Activated CD4-positive, CD25-positive, alpha-beta regulatory T cell treated with anti-CD3 and anti-CD28 coated beads, Interleukin-2, amount 50 U/mL, for 72 hours (primary cell): ENCODE measurements at places on chromosomes 3 and 15.

DNA sequence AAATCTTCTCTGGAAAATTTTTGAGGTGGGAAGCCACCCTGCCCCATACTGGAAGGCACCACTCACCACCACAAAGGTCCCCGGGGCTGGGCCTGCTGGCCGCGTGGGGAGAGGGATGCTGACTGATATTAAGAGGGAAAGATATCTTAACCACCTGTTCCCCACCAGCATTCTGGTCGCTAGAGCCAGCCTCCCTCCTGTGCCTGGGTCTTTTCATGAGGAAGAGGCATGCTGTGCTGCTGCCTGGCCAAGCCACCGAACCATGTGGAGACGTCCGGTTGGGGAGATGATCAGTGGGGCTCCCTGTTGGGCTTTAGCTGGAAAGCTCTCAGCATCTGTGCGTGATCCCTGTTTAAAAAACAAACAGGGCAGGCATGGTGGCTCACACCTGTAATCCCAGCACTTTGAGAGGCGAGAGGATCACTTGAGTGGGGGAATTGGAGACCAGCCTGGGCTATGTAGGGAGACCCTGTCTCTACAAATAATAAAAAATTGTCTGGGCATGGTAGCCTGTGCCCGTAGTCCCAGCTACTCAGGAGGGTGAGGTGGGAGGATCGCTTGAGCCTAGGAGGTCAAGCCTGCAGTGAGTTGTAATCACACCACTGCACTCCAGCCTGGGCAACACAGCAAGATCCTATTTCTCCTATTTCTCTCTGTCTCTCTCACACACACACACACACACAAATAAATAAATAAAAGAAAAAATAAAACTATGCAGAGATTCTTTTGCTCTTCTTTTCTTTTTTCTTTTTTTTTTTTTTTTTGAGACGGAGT, 1.0 kb downstream of the KLHL18 start:
- no peak for DNase-seq

- DNase-seq: no peak
Measured at GRCh38 chr3:8153800-8154199, 347.8 kb upstream of the LMCD1 start.

- DNase-seq: no peak
Measured at GRCh38 chr3:161854232-161854771, 357.7 kb downstream of the OTOL1 start.

- no peak for DNase-seq
Measured at GRCh38 chr3:97930018-97930417, 42.2 kb downstream of the RIOX2 start.

- DNase-seq: no peak
Measured at GRCh38 chr15:46280762-46281542, 646.1 kb downstream of the SQOR start.

- DNase-seq: no peak
Measured at GRCh38 chr15:49923671-49924070, 195.4 kb downstream of the ATP8B4 start.

DNA sequence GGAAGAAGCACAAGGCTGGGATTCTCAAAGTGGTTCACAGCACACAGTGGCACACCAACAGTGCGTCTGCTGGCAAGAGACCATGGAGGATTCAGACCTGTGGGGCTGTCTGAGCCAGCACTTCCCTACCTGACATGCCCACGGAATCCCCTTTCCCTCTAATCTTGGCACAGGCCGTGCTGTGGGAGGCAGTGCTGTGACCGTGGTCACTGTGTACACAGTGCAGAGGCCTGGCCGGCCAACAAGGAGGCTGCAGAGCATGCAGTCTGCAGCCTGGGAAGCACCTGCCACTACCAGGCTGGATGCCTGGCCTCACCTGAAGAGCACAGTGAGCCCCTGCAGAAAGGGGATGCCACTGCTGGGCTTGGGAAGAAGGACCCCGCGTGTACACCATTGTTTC, 301.0 kb upstream of the LYSMD4 start:
- no peak for DNase-seq

DNA sequence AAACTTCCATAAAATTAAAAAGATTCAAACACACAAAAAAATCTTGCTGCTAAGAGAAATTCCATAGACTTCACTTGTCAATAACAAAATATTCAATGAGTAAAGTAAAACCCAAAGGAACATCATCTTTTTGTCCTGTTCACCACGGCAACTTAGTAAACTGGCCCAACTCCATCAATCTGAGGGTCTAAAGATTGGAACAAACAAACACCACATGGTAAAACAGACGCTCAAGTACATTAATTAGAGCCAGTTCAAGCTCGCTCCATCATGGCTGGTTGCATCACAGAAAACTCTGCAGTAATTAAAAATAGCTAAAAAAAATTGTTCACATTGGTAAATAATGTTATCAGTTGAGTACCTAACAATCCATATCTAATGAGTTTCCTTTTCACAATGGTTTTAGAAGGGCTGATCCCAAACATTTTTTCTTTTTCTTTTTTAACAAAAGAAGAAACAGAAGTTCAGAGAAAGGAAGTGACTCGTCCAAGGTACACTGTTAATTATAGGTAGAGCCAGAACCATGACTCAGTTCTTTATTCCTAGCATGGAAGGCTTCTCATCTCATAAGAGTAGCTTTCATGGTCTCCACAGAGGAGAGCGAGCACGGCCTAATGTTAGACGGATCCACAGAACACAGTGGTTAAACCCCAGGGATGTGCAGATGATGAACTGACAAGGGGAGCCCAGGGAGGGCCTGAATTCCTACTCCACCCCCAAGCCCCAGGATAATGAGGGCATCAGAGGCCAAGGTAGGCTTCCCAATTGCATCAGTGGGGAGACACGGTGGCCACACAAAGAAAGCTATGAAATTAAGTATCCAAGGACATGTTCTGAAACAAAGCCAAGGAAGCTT, 79.2 kb upstream of the ARHGEF3 start:
- no peak for DNase-seq

DNA sequence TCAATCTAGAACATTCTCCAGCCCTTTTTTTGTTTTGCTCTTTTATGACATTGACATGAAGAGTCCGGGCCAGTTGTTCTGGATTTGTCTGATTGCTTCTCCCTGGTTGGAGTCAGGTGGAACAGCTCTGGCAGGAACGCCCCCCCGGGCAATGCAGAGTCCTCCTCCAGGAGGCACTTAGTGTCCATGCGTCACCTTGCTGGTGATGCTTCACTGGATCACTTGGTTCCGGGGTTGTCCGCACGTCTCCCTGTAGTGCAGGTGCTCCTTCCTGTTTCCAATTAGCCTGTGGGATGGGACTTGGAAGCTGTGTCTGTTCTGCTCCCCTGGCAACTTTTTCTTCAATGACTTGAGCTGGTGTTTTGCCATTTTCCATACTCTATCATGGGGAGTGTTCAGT, 9.8 kb downstream of the CSK start:
- no peak for DNase-seq

DNA sequence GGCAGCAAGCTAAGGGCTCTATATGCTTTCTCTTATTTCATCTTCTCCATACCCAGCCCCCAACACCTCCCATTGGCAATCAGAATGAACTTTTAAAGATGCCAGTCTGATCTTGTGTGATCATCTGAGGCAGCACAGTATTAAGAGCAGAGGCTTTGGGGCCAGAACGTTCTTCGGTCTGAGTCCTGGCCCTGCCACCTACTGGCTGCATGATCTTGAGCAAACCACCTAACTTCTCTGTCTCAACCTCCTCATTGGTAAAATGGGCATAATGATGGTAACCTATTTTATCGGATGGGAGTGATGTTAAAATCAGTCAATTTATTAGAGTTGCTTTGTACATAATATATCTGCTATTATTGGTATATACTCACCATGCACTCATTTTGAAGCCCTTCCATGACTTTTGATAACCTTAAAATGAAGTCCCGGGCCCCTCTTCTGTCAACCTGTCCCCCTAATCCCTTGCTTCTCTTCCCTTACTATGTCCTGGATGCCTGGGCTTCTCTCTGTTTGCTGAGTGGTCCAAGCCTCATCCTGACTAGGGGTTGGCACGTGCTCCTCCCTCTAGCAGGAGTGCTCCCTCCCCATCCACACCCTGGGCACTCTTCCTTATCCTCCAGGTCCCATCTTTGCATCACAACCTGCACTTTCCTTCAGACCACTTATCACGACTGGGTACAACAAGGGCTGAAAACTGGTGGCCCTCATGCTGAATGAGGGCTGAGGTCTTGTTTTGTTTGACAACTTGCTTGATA, 6.3 kb downstream of the EFCAB12 start:
- no peak for DNase-seq

GRCh38 chr3:114454551-114455251, 160.9 kb downstream of the TIGIT start:
- no peak for DNase-seq

GRCh38 chr3:170809007-170809974, 60.7 kb downstream of the RPL22L1 start:
- DNase-seq: no peak

DNA sequence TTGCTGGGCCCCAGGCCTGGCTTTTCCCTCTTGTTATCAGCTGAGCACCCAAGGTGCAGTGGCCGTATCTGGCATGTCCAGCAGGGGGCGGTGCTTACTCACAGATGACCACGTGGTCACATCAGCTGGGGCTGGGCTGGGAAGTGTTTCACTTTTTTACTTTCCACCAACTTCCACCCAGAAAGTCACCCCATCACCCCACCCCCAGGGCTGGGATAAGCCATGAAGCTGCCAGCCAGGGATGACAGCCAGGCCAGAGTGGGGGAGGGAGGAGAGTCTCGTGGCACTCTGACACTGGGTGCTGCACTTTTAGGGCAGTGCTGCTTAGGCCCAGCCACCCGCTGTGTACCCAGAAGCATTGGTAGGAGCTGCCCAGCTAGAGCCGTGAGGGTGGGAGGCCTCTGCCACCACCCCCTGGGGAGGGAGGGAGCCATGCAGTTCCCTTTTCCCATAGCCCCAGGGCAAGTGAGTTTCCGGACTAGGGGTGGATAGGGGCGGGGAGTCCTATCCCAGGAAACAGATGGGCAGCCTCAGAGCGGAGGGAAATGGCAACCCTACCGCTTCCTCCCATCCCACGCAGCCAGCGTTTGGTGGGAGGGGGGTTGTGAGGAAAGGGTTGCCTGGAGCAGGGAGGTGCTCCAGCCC, 6.1 kb downstream of the PPCDC start:
- DNase-seq: peak; percentile 90

DNA sequence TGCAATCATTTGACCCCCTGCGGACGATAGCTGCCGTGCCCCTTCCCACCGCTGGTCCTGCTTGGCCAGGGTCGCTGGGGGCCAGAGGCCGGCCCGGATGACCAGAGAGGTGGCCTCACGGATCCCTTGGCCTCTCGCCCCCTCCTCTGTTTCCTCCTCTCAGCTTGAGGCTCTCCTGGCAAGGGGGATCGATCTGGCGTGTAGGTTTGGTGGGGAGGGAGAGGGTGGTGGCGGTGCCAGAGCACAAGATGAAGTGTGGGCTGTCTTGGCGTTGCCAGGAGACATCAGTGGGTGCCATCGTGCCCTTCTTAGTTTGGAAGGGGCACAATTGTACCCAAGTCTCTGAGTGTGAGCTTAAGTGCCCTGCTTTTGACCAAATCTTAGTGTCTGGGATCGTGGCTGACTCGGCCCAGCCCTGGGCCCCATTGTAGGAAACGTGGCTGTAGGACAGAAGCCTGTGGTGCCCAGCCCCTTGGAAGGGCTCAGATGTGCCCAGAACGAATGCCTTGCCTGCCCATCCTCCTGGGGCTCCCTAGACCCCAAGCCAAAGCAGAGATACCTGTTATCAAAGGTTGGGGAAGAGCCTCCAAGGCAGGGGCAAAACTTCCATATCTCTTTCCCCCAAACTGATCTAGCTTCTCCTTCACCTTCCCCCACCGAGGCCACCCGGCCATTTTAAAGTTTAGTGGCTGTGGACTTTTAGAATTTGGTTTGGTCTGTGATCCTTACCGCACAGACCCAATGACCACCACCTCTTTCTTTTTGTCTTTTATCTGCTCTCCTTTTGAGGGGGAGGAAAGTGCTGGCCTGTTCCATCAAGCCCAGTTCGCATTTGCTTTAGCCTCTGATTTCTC, 14.4 kb downstream of the NR2F2 start:
- no peak for DNase-seq

GRCh38 chr3:8154617-8155016, 347.0 kb upstream of the LMCD1 start:
- DNase-seq: no peak

- DNase-seq: no peak
Measured at GRCh38 chr3:13317596-13318320, 102.4 kb downstream of the NUP210 start.

GRCh38 chr3:38102444-38102814, 34.5 kb downstream of the ACAA1 start:
- no peak for DNase-seq

- no peak for DNase-seq
Measured at GRCh38 chr3:69119681-69120080, 2.7 kb downstream of the LMOD3 start.

DNA sequence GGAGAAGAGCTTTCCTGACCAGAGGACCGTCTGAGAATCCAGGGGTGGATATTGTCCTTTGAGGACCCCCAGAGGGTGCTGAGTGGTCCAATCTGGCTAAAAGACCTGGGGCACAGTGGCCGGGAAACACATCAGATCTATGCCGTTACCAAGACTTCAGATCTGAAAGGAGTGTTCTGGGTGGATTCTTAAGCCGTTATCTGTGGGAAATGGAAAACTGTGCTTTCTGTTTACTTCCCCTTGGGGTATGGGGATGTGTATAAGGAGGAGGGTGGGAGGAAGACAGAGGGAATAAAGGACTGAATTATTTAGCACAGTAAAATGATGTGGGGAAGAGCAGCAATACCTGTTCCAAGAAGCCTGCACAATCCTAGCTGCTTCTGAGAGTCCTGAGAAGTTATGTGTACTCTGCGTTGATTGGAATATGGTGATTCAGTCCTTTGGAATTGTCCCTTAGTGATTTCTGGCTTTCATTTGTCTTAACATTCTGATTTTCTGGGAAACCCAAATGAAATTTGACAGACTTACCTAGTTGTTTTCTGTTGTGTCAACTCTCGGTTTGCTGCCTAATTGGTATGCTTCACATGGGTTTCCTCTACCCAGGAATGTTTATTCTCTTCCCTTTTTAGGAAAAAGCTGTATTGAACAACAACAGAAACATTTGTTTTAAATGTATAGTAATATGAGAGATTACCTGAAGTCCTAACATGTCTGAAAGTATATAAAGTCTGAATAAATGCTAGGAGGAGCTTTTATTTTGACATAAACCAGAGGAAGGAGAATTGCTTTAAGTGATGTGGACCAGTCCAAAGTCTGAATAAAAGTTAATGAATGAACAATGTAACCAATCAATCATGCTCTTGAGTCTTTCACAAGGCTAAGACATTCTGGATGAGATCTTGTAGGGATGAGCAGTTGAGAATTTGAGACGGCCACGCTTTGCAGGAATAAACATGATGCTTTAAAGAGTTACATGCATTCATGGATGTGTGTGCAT, 427.1 kb upstream of the C2CD4B start:
- no peak for DNase-seq

DNA sequence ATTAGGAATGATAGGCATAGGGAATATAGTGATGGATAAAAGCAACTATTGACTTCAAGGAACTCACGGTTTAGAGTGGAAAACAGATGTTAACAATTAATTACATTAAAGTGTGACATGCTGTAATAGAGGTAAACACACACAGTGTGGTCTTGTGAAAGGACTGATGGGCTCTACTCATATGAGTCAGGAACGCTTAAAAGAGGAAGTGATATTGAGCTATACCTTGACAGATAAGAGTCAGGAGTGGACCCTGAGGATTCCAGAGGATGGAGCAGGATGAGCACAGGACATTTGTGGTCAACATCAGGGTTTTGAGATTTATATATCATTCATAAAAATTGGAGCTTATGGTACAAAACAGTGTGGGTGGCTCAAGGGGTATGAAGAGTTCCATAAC, 11.0 kb downstream of the EXOG start:
- DNase-seq: no peak
